ENCODE measurements at places on chromosomes 2 and 18.

DNA sequence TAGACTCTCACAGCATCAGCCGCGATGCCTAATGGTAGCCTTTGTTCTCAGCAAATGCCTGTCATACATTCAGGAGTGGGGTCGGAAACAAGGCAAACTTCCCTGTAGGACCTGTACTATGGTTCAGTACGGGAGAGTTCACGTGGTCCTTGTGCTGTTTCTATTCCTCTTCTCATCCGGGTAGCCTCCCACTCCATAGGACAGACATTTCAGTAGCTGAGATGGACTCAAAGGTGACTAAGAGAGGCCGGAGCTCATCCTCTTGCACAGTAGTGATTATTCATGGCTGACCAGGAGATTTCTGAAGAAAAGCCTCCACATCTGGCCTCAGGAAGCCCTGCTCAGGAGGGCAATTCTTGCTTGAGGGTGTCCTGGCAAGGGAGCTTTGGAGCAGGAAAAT, 117.8 kb upstream of the SPRED2 start:
- DNase-seq: no peak

DNA sequence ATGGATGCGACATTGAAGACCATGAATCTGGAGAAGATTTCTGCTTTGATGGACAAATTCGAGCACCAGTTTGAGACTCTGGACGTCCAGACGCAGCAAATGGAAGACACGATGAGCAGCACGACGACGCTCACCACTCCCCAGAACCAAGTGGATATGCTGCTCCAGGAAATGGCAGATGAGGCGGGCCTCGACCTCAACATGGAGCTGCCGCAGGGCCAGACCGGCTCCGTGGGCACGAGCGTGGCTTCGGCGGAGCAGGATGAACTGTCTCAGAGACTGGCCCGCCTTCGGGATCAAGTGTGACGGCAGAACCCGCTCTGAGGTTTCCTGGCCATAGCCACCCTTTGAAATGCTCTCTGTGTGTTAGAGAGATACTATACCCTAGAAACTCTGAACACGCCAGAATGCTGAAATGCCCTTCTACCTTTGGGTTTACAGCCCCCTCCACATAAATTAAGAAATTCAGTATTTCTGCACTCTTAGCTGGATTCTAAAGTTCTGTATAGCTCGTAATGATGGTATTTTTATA, 659 bp downstream of the CHMP1B start:
- DNase-seq: no peak

GRCh38 chr2:241011751-241012510, 13.5 kb downstream of the SNED1 start:
- no peak for DNase-seq

DNA sequence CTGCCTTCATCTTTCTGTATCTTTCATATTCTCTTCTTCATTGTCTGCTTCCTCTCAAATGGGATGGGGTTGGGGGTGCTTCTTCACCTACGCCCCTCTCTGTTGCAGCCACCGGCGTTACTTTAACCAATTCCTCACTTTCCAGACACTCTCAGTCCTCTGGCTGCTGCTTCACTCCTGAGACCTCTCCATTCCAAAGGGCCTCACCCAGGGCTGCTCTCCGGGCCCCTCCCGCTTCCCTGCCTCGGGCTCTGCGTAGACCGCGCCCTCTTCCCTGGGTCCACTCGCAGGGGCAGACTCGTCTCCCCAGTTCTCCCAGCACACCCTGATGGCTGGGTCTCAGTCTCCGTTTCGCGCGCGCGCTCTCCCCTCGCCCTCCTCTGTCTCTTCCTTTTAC, 926 bp downstream of the SERPINB8 start:
- no peak for DNase-seq

- DNase-seq: no peak
Observed at GRCh38 chr2:10089565-10090190, 9.5 kb upstream of the CYS1 start.

DNA sequence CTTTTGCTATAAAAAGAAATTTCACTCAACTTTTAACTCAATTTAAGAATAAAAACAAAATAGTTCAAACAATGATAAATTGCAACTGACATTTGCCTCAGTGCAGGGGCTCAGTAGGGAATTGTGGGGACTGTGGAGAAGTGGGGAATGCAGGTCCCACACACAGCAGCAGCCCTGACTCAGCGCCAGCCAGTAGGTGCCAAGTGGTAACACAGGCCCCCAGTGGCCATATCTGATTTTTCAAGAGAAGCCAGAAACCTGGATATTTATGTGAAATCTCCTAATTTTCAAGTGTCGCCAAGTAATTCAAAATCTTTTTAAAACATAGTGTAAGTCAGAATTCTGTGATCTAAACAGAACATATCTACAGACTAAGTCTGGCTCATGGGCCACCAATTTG, 186.3 kb downstream of the EN1 start:
- DNase-seq: no peak

DNA sequence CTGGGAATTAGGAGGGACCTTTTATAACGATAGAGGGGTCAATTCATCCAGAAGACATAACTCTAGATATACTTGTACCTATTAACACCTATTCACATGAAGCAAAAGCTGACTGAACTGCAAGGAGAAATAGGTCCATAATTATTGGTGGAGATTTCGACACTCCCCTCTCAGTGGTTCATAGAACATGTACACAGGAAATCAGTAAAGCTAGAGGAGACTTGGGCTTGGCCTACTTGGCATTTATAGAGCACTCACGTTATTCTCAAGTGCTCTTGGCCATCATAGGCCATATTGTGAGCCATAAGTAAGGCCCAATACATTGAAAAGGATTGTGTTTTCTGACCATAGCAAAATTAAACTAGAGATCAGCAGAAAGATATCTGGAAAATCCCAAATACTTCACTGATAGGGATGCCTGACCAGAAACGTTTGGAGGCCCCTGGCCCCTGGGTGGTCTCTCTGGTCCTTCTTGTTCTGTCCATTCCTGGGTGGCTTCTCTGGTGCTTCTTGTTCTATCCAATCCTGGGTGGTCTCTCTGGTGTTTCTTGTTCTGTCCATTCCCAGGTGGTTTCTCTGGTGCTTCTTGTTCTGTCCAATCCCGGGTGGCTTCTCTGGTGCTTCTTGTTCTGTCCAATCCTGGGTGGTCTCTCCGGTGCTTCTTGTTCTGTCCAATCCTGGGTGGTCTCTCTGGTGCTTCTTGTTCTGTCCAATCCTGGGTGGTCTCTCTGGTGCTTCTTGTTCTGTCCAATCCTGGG, 49.0 kb downstream of the SNED1 start:
- no peak for DNase-seq

DNA sequence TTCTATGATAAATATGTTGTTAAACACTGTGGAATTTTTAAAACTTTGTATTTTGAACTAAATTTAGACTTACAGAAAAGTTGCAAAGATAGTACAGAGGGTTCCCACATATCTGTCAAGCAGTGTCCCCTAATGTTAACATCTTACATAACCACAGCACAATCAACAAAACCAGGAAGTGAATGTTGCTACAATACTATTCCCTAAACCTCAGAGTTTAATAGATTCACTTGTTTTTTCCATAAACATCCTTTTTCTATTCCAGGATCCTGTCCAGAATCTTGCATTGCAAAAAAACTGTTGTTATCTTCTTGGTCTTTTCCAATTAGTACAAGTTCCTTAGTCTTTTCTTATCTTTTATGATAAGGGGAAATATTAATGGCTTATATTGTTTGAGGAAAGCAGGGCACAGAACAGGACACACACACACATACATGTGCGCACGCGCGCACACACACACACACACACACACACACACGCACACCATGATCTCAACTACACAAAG, 251.1 kb upstream of the TRIB2 start:
- DNase-seq: no peak

DNA sequence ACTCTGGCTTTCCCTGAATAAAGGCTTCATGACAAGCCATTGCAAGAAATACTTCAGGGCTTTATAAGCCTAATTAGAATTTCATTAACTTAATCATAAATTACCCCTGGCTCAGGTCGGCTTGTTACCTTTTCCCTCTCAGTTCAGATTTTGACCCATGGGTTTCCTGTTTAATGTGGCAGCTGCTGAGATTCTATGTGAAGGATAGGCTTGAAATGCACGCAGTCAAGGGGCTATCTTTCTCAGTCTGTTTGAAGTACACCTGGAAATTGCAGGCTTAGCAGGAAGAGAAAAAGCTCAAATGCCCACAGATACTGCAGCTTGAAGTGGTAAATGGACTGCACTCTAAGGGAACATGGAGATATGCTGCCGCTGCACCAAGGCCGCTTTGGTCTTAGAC, 49.4 kb downstream of the CAVIN2 start:
- no peak for DNase-seq

DNA sequence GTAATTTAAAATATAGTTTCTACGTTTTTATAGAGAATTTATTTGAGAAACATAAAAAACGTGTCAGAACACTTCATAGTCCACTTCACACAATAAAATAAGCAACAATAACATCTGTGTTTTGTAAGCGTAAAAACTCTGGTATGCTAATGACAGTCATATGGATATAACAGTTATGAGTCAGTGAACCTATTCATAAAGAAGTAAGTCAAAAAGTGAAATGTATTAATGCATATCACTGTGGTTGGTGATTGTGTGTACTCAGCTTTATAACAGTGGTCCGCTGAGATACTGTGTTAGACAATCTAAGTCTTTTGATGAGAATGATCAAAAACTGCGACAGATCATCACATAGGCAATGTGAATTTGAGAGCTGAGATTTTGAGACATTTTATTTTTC, 153.2 kb downstream of the WDR7 start:
- no peak for DNase-seq

DNA sequence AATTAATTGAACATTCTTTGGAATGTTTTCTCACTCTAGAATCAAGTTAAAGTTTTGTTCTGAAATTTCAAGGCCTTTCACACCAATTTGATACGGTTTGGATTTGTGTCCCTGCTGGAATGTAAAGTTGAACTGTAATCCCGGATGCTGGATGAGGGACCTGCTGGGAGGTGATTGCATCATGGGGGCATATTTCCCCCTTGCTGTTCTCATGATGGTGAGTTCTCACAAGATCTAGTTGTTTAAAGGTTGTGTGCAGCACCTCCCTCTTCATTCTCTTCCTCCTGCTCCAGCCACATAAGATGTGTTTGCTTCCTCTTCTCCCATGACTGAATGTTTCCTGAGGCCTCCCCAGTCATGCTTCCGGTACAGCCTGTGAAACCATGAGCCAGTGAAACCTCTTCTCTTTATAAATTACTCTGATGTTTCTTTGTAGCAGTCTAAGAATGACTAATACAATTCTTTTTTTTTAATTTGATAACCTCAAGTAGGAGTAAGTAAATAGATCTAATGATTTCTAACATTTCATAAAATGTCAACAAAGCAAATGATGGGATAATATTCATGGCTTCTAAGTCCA, 144.2 kb upstream of the CDH7 start:
- DNase-seq: no peak

DNA sequence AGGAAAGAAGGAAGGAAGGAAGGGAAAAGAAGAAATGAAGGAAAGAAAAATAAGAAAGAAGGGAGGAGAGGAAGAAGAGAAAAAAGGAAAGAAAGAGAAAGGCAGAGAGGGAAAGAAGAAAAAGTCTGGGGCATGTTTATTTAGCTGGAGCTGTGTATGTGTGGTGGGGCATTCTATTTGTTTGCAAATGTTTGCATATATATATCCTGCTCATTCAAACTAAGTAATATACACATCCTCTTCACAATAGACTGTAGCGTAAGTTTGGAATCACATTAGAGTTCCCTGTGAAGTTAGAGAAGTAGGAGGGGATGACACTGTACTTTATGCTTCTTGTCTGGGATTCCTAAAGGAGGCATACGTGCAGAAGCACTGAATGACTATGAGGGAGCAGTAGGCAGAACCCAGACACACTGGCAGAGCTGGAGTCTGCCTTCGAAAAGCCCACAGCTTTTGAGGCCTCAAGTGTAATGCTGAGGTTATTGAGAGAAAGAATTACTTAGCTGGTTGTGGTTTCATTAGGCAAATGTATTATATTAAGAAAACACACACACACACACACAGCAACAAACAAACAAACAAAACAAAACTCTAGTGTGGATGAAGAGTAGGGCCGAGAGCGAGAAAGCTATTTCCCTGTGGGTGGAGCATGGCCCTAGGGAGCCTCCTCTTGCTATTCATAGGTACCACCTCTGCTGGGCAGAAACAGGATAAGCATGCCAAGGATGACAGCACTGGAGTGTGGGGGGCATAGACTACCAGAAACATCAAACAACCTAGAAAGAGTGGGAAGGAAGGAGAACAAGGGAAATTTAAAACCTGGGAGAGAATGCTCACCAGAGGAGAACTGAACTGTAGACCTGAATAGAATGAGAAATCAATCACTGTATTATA, 905.1 kb upstream of the NXPH2 start:
- DNase-seq: no peak

DNA sequence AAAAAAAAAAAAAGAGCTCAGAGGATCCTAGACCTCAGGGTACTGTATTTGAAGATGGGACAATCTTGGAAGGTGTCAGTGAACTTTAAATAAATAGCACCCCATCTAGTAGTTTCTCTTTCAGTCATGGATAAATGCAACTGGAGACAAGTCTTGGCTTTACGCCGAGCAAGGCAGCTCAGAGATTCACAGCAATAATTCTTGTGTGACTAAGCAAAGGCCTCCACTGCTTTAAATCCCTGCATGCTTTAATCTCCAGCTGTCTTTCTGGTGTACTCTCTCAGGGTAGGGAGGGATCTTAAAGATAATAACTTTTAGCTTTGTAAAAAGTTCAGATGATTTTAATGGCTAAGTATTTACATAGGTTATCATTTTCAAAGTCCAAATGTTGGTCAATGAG, 36.3 kb downstream of the NRXN1 start:
- DNase-seq: no peak

DNA sequence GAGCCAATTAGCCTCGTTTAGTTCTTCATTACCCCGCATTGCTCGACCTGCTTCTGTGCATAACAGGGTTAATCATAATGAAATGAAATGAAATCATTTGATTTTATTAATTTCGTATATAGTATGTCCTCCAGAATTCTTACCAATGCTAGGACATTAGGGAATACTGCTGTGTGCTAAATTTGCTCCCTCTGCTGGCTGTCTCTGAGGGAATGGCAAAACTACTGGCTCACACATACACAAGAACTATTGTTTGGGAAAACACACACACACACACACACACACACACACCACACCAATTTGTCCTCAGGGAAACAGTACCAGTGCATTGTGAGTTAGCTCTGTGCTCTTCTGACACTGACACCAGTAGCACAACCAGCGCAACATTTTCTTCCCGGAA, 273.3 kb upstream of the TCF4 start:
- no peak for DNase-seq

GRCh38 chr2:111100087-111100764, 20.5 kb upstream of the BCL2L11 start:
- no peak for DNase-seq

DNA sequence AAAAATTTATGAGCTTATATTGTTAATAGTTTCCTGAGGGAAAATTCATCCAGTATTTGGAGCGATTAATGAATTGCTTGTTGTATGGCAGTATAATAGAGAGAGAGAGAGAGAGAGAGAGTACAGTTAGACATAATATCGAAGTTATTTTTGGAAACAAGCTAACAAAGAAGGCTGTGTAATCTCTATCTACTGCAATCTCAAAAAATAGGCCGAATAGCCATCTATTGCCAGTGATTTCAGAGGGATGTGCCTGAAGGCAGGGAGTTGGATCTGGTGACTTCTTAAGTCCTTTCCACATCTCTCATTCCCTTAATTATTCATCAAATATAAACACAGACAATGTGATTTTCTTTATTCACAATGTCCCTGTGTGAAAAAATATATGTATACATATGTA, 433.1 kb upstream of the RAB12 start:
- DNase-seq: no peak

GRCh38 chr2:121777699-121778058, 22.2 kb downstream of the TSN start:
- no peak for DNase-seq
